ENCODE measurements at places on chromosomes 5 and 9.

GRCh38 chr5:133751421-133751820 lies 139.1 kb upstream of the FSTL4 start:
- no peak for DNase-seq

DNA sequence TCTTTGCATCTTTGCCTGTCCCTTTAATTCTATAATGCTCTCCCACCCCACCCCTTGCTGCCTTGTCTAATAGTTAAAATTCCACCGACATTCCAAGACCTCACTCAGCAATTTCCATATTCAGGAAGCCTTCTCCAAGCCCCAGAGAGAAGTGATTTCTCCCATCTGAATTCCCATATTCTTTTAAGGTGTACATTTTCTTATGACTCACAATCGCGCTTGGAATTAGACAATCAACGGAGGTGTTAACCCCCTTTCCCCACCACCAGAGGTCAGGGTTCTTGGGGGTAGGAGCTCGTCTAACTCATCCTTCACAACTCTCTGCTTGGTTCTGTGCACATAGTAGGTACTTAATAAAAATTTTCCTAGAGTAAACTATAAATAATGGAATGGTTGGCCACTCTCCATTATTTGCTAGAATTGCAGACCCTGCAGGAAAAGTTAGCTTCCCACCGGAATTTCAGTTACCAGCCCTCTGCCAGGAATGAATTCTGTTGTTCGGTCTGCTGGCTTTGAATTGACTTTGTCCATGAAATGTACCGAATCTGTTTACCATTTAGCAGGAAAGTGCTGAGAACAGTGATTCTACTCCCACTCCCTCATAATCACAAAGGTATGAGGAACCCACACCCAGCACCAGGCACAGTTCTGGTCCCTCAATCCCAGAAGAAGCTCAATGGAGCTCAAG lies 5.0 kb downstream of the KCNIP1 start:
- DNase-seq = no peak

- DNase-seq = no peak
These were observed 72.3 kb downstream of the CFAP77 start for GRCh38 chr9:132482196-132482813.

- no peak for DNase-seq
These were observed 36.2 kb upstream of the ZNF366 start for GRCh38 chr5:72543365-72543764.

GRCh38 chr5:3590161-3590966 lies 5.3 kb upstream of the IRX1 start:
- DNase-seq = no peak

DNA sequence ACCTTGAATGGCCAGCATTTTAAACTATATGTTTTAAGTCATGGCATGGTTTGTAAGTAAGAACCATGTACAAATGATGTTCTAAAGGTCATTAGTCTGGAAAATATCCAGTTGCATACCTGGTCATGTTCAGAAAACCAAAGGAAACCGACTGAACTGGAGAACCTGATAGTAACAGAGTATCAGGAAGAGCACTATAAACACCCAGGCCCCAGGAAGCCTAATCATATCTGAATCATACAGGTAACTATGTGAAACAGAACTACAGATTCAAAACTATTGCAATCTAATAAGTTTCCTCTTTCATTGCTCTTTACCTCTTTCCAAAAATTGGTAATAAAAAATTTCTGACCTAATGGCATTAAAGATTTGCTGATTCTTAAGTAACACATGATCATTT lies 500.3 kb downstream of the ARHGEF28 start:
- no peak for DNase-seq

- DNase-seq = no peak
These were observed 33.4 kb downstream of the STARD4 start for GRCh38 chr5:111478898-111479297.

GRCh38 chr9:132163876-132164603 lies 2.2 kb downstream of the NTNG2 start:
- DNase-seq = no peak

GRCh38 chr9:115328677-115329076 lies 210.7 kb upstream of the TNC start:
- no peak for DNase-seq

GRCh38 chr5:168946363-168946762 lies 354.6 kb downstream of the SLIT3 start:
- no peak for DNase-seq

- no peak for DNase-seq
These were observed 154.3 kb downstream of the NFIB start for GRCh38 chr9:14159440-14160216.

GRCh38 chr5:83562791-83563557 lies 91.4 kb downstream of the VCAN start:
- peak; percentile 65 for DNase-seq

DNA sequence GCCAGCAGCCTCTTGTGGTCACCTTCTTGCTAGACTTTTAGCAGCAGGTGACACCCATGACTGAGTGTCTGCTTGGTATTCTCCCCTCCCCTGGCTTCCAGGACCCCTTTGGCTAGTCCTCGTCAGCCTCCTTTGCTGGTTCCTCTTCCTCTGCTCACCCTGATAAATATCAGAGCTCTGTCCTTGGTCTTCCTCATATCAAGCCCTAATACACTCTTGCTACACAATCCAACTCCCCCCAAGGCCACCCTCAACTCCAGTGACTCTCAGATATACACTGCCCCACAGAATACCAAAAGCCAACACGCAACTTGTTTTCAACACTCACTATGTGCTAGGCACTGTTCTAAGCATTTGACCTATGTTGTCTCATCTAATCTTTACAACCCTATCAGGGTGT lies 30.3 kb upstream of the LCP2 start:
- no peak for DNase-seq

- DNase-seq = no peak
These were observed 219.7 kb upstream of the CD180 start for GRCh38 chr5:67416133-67416937.

GRCh38 chr5:16920109-16920816 lies 15.8 kb downstream of the MYO10 start:
- no peak for DNase-seq

Data from substantia nigra (tissue), 51 donors.